CD14-positive monocyte (primary cell): ENCODE measurements at places on chromosomes 7 and 10.

DNA sequence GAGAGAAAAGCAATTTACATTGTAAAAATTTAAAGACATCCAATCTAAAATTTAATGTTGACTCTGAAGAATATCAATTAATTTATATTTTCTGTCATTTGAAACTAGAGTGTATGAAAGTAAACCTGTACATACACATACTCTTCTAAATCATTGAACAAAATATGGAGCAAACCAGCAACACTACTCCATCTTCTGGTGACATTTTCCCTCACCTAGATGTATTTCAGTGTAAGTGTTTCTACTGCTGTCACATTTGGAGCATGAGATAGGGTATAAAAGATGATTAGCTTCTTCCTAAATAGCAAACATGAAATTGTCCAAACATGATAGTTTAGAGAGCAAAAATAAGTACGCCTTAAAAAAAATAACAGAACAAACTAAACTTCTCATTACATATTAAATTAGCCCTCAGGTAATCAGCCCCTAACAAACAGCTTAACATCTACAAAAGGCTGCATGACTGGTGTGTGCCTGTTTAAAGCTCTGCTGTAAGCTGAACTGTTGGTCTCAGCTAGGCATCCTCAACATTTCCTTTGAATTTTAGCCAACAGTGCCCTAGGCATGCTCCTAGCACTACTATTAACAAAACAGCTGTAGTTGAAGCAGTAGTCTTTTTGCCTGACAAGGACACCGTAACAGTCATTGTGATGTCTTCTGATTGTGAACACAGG lies 189.8 kb downstream of the CTNNA3 start:
- no peak for DNase-seq

GRCh38 chr7:27394871-27395270 lies 152.3 kb downstream of the EVX1 start:
- no peak for DNase-seq

DNA sequence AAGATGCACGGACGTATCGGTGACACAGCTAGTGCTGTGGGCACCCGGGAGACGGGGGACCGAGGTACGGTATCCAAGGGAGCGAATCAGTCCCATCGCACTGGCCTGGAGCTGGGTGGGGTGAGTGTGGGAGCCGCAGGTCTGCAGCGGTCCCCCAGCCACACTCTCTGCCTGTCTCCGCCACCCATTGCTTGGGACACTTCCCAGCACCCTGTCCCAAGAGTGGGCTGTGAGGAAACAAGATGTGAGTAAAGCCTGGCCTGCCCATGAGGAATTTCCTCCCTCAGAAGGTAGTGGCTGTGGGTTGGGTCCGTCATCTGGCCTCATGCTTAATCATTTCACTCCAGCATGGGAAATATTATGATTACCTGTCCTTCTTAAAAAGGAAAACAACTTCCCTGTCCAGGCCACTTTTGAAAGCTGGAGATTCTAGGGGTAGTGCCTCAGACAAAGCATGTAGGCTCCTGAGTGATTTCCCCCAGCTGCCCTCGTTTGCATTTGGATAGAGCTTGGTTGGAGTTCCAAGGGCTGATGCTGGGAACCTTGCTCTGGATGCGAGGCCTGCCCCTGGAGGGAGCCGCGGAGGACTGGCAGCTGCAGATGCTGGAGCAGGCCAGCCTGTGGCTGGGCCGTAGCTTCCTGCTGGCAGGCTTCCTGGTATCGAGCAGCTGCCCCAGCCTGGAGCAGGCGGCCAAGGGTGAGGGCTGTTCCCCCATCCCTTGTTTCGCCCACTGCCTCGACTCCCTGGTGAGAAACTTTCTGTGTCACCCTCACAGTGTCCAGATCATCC lies 6.2 kb upstream of the ACTR3C start:
- DNase-seq: no peak

DNA sequence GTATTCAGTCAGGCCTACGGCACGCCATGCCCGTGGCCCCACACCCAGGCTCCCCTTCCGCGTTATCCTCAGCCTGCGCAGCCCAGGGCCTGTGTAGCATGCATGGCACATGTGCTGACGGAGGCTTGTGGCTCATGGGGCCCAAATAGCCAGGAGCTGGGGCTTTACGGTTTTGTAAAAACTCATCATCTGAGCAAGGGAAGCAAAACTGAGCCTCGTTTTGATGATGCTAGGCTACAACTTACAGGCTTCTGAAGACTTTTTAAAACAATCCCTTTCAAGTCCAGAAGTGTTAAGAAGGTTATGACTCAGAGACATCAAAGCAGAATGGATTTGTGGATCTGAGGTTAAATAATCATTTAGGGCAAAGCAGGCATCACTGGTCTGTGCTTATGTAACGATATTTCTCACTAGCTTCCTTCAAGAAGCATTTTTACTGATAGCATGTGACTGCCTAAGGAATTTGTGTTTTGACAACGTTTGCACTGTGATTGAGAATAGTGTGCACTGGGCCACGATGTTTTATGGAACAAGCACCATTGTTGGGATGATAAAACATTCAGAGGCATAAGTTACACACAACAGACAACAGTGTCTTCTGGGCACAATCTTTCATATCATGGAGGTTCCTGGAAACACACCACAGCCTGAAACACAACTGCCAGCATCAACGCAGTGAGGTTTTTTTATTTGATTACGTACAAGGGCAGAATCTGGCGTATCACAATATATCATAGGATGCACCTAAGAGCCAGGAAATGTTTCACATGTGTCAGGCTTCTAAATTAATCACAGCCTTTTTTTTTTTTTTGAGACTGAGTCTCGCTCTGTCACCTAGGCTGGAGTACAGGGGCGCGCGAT lies 274.3 kb downstream of the CCDC3 start:
- DNase-seq: no peak

DNA sequence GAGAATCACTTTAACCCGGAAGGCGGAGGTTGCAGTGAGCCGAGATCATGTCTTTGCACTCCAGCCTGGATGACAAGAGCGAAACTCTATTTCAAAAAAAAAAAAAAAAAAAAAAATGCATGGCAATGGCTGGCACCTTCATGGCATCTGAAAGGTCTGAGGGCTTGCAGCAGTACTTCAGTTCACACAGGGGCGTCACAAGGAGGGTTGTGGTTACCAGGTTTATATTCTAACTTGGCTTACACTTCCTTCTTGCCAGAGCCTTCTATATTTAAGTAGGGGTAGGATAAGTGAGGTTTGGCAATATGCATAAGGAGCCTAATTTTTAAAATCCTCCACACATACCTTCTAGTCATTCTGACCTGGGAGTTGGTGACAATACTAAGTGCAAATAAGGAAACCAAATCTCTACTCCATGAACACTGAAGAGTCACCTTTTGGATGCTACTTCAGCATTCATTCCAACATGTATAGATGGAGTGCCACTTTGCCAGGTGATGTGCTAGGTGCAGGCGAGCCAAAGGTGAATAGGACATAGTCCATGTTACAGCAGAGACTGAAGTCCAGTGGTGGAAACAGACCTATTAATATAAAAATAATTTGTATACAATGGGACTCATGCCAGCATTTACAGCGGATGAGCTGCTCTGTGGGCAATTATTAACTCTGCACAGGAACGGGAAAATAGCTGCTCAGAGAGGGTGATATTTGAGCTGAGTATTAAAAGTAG lies 57.8 kb upstream of the PDCD4 start:
- DNase-seq: no peak
